ENCODE measurements at places on chromosomes 6 and 20. TPM values are rescaled to one million over a fixed set of nuclear protein-coding genes. Genes with fewer than 3 reads are reported as not detected.

- H3K36me3 ChIP-seq, result no peaks in the 10 kb centered on the region
- H3K4me3 ChIP-seq, result no peak overlapping the region
- H3K27me3 ChIP-seq, result no peaks in the 10 kb centered on the region
- no peak for DNase-seq
Measured at GRCh38 chr6:82076916-82077315, 170.6 kb downstream of the IBTK start.

- peak; percentile 78 for DNase-seq
- H3K36me3 ChIP-seq, result no peaks in the 10 kb centered on the region
- peak overlapping the region; percentile 73 for H3K4me3 ChIP-seq
- H3K27me3 ChIP-seq, result no peaks in the 10 kb centered on the region
- H3K4me1 ChIP-seq, result no peaks in the 10 kb centered on the region
- H3K27ac ChIP-seq, result peak overlapping the region; percentile 97
Measured at GRCh38 chr6:158818581-158819212, 471 bp downstream of the EZR start.

- H3K27ac ChIP-seq, result no peak overlapping the region
- DNase-seq, result no peak
- no peak overlapping the region for H3K4me3 ChIP-seq
- no peaks in the 10 kb centered on the region for H3K27me3 ChIP-seq
- peaks cover 34% of the 10 kb centered on the region for H3K36me3 ChIP-seq
Measured at GRCh38 chr6:41935193-41935574, 6.4 kb downstream of the CCND3 start.

The C20orf202 gene
- 0.37 TPM for total RNA-seq
